T-cell (primary cell): ENCODE measurements at places on chromosomes 5 and 9.

DNA sequence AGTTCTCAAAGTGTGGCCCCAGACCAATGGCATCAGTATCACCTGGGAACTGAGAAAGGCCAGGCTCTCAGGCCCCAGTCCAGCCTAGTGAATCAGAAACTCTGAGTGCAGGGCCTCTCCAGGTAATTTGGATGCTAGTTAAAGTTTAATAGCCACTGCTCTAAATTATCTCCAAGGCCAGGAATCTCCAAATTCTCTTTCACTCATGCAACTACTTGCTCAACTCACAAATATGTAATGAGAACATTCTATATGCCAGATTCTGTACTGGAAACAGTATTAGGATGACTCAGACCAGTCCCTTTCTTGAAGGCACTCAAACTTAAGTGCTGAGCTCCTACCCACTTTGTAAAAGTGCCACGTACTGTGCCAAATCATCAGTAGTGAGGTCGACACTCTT is 84.6 kb downstream of the PAPPA start:
- DNase-seq, result no peak

- DNase-seq, result no peak
These were observed 82.2 kb upstream of the SLC24A2 start for GRCh38 chr9:19870988-19871387.

DNA sequence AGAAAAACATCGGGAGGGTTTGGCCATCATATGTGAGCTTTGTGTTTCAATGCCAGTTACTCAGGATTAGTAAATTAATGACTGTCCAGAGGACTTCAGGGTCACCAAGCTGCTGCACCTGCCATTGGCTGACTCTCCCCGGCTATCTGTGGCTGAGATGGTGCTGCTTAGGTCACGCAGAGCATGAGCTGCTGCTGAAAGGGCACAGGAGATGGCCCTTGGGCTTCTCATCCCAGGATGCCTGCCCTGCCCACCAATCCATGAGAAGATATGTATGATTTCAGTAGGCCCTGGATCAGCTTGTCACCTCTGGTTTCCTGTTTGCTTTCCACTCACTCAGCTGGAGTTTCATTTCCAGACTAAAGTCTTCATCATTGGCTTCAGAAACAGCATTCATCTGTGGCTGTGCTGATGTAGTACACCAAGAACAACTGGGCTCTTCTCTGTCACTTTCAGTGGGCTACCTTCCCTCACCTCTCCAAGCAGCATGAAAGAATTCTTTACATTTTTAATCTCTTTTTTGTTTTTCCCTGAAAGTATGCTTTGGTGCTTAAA is 2.4 kb upstream of the CATSPER3 start:
- DNase-seq, result no peak

DNA sequence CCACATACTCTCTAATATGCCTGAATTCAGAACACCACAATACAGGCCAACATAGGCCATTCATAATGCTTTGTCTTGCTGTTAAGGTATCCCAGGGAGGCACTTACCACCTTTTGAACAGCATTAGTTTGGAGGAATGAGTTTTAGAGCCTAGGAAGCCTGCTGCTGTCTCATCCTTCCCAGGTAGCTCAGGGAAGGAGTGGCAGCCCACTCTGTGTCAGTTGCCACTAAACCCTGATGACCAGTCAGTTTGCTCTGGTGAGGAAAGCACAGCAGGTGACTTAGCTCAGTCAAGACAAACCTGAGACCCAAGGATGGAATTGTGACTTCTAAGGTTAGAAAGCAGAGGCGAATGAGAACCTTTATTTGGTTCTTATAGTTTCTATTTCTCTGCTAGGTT is 337.4 kb upstream of the ATP10B start:
- DNase-seq, result no peak

GRCh38 chr5:123535648-123536047 is 23.7 kb downstream of the CSNK1G3 start:
- DNase-seq, result no peak

- no peak for DNase-seq
These were observed 15.1 kb downstream of the SYK start for GRCh38 chr9:90816690-90817089.
